Activated CD4-positive, alpha-beta T cell treated with anti-CD3 and anti-CD28 coated beads for 36 hours (primary cell): ENCODE measurements at places on chromosomes 4 and X. TPM values are rescaled to one million over a fixed set of nuclear protein-coding genes. Genes with fewer than 3 reads are reported as not detected.
A peak's percentile ranks its signal among the peaks of the same experiment; 100 is the strongest.

GRCh38 chr4:106629268-106629625 lies 260.7 kb upstream of the GIMD1 start:
- H3K36me3 ChIP-seq, result no peaks in the 10 kb centered on the region
- H3K27ac ChIP-seq, result no peak overlapping the region
- no peak overlapping the region for H3K4me3 ChIP-seq
- no peaks in the 10 kb centered on the region for H3K27me3 ChIP-seq
- H3K4me1 ChIP-seq, result no peaks in the 10 kb centered on the region

GRCh38 chr4:7675612-7676320 lies 241.0 kb upstream of the PSAPL1 start:
- peaks cover 6% of the 10 kb centered on the region for H3K27me3 ChIP-seq
- no peak for DNase-seq
- no peak overlapping the region for H3K27ac ChIP-seq
- no peaks in the 10 kb centered on the region for H3K4me1 ChIP-seq

DNA sequence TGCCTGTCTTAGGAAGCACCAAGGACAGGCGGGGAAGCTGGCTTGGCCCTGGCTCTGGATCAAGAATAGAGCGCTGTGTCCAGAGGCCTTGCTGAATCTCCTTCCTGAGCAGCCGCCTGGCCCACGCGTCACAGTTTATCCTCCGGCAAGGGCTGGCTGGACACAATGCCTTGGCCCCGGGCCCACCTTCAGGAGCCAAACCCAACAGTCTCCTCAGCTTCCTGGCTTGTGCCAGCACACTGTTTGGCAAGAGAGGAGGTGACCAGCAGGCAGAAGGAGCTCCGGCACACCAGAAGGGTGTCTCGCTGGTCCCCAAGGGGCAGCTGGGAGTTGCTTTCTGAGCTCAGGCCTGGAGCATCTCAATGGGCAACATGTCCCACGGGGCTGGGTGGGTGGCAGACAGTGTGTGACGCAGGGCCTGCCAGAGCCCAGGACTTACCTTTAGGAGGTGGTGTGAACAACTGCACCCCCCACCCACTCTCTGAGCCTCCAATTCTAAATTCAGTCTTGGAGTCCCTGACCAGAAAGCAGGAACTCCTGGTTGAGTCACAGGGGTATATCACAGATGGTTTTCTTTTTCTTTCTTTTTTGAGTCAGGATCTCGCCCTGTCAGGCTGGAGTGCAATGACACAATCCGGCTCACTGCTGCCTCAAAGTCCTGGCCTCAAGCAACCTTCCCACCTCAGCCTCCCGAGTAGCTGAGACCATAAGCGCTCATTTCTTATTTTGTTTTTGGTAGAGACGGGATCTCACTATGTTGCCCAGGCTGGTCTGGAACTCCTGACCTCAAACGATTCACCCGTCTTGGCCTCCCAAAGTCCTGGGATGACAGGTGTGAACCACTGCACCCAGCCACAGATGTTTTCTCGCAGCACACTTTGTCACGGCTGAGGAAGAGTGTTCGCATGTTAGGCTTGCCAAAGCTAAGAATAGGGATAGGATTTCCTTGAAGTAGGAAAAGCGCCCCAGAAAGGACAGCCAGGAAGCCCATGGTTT lies 361.2 kb downstream of the BCOR start:
- no peak overlapping the region for H3K4me3 ChIP-seq
- no peaks in the 10 kb centered on the region for H3K27me3 ChIP-seq
- H3K27ac ChIP-seq, result peak overlapping the region; percentile 60
- H3K36me3 ChIP-seq, result no peaks in the 10 kb centered on the region
- peak; percentile 24 for DNase-seq
- H3K4me1 ChIP-seq, result peaks cover 15% of the 10 kb centered on the region

DNA sequence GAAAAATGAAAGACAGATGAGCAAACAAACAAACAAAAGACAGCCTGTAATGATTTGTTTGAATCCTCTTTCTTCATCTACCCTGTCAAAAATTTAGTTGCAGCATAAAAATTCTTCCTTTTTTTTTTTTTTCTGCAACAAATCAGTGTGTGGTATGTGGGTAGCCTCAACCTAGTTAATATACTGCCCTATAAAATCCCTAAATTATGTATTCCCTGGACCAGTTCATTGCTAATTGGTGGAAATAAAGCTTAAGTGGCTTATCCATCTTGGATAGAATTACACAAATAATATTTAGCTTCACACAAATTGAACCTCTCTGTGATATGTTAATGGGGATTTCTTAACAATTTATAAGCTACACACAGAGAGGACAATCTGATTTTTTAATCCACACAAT lies 208.4 kb downstream of the NDST4 start:
- no peaks in the 10 kb centered on the region for H3K27me3 ChIP-seq
- no peak overlapping the region for H3K4me3 ChIP-seq
- H3K27ac ChIP-seq, result no peak overlapping the region
- DNase-seq, result no peak
- H3K36me3 ChIP-seq, result no peaks in the 10 kb centered on the region
- H3K4me1 ChIP-seq, result no peaks in the 10 kb centered on the region

DNA sequence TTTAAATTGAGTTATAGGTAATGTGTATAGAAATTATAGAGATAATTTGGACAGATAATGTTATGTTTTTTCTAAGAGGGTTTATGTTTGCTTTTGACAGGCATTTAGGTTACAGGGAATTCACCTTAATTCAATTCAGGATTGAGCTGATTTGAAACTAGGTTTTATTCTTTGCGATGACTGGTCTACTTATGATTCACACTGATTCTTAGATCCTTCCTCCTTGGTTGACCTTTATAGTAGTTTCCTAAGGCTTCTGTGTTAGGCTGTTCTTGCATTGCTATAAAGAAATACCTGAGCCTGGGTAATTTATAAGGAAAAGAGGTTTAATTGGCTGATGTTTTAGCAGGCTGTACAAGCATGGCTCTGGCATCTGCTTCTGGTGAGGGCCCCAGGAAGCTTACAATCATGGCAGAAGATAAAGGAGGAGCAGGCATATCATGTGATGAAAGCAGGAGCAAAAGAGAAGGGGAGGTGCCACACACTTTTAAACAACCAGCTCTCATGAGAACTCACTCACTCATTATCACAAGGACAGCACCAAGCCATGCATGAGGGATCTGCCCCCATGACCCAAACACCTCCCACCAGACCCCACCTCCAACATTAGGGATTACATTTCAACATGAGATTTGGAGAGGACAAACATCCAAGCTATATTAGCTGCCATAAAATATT lies 155.0 kb upstream of the SFRP2 start:
- H3K4me3 ChIP-seq, result no peak overlapping the region
- H3K36me3 ChIP-seq, result peaks cover 12% of the 10 kb centered on the region
- no peak for DNase-seq

The ADH7 gene
- total RNA-seq, result not detected
